ENCODE measurements at places on chromosomes 4 and X.

- no peak for DNase-seq
Observed at GRCh38 chrX:133468051-133468450, 52.8 kb upstream of the GPC4 start.

- no peak for DNase-seq
Observed at GRCh38 chr4:57051095-57051494, 59.1 kb downstream of the IGFBP7 start.

DNA sequence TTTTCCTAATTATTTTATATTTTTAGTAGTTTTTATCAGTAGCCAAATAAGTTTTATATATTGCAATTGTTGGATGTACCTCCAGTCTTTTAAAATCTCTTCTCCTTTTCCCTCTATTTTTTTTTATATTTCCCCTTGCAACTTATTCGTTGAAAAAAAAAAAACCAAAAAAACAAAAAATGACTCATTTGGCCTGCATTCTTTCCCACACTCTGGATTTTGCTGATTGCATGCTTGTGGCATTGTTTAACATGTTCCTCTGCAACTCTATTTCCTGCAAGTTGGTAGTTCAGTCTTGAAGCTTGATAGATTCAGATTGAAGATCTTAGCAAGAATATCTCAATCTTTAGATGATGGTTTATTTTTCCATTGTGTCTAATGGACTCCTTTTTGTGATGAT is 260.6 kb upstream of the BOD1L1 start:
- DNase-seq = no peak

DNA sequence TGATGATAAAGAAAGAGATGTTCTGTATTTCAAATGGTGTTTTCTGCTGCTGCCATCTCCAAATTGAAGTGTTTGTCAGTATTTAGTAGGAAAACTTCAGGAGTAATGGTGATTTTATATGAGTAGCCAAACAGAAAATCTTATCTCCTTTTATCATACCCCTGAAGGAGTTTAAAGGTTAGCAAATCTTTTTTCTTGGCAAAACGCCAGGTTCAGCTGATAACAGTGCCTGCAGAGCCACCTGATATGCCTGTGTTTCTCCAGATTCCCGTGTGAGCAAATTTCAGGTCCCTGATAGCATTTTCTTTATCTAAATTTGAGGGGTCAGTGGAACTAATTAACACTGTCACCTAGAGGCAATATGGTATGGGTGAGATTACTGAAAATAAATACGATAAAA is 65.8 kb upstream of the ETNPPL start:
- DNase-seq = no peak

- no peak for DNase-seq
Observed at GRCh38 chr4:3746701-3747580, 19.2 kb upstream of the ADRA2C start.

GRCh38 chr4:11632025-11632424 is 203.3 kb upstream of the HS3ST1 start:
- DNase-seq = no peak

- no peak for DNase-seq
Observed at GRCh38 chr4:118950929-118951570, 62.4 kb downstream of the SYNPO2 start.

GRCh38 chr4:17875402-17876070 is 64.8 kb downstream of the NCAPG start:
- no peak for DNase-seq

GRCh38 chr4:128371001-128371777 is 83.6 kb upstream of the PGRMC2 start:
- DNase-seq = no peak

- DNase-seq = no peak
Observed at GRCh38 chrX:81206476-81206875, 4.6 kb downstream of the SH3BGRL start.

DNA sequence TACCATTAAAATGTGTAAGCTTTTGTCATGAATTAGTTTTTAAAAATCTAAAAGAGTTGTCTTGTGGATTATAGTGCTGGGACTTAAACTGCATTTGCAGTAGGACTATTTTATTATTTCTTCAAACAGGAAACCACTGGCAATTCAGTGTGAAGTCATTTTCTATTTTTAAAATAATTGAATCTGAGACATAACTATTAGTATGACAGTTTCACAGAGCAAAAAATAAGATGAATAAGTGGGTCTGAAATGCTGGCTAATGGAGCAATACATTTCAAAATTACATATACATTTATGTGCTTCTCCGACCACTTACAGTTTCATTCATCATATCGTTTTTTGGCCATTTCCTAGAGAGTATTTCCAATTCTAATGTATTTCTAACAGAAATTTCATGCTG is 75.3 kb upstream of the RAPGEF2 start:
- no peak for DNase-seq

GRCh38 chrX:30577362-30577991 is at the start of gene TASL:
Gene TASL, minus strand, starts transcription at chrX:30577766. Its CDS starts 17,411 bp downstream, at chrX:30560355.
- DNase-seq = no peak

- DNase-seq = no peak
Observed at GRCh38 chr4:113941836-113942235, 37.6 kb downstream of the ARSJ start.

DNA sequence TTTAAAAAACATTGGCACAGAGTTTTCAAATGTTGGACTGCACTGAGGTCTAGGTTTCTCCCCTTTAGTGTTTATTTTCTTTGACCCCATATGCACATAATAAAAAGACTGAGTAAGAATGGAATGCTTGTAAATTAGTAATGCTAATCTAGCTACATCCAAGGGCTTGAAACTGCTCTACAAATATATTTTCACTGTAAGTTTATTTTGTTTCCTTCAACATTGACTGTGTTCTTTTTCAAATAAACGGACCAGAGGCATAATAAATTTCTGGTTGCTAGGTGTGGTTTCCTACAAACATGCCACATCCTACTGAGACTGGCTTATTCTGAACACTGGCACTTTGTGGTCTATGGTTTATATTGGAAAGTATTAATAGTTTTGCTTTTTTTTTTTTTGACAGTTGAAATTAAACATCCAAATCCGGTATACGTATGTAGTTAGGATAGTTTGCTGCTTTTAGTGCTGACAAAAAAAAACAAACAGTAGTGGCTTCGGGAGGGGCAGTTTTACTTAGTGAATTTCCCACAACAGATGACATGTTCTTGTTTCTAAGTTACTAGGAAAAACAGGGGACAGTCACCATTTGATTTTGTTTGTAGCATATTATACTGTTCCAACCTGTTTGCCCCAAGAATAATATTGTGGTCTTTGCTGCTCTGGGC is 13.2 kb downstream of the CA5B start:
- no peak for DNase-seq

- DNase-seq = no peak
Observed at GRCh38 chrX:11351375-11352295, 58.4 kb downstream of the AMELX start.

DNA sequence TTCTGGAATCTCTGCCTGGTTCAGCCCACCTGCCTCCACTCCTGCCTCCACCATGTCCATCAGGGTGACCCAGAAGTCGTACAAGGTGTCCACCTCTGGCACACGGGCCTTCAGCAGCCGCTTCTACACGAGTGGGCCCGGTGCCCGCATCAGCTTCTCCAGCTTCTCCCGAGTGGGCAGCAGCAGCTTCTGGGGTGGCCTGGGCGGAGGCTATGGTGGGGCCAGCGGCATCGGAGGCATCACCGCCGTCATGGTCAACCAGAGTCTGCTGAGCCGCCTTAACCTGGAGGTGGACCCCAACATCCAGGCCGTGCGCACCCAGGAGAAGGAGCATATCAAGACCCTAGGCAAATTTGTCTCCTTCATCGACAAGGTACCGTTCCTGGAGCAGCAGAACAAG is 28.4 kb upstream of the GABRA3 start:
- no peak for DNase-seq

DNA sequence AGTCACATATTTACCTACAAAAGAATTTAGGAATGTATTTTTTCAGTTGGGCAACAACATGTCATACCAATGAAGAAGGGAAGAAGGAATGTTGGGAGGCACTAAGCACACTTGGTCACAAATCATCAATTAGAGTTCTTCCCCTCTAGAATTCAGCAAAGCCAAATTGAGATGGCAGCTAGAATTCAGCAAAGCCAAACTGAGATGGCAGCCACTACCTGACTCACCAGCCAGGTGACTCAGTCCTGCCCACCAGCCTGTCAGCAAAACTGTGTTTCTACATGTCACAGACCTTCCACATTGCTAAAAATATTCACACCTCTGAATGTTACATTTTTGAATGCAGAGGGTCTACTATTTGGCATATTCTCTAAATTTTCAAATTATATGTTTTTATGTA is 63.2 kb upstream of the NOCT start:
- no peak for DNase-seq

DNA sequence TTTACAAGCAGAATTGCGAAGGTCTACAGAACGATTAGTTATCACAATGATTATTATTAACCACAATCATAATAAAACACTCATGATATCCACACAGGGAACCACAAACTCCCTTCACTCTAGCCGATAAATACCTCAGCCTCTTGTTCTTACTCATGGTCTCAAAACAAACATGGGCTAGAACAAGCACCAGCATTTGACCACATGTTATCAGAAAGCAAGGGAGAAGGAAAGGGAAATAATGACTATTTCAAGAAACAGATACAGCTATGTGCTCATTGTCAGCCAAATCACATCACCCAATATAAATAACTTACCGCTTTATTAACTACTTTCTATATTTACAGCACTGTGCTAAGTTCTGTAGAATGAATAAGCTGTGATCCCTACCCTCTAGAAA is 663.2 kb upstream of the HTR2C start:
- DNase-seq = no peak

DNA sequence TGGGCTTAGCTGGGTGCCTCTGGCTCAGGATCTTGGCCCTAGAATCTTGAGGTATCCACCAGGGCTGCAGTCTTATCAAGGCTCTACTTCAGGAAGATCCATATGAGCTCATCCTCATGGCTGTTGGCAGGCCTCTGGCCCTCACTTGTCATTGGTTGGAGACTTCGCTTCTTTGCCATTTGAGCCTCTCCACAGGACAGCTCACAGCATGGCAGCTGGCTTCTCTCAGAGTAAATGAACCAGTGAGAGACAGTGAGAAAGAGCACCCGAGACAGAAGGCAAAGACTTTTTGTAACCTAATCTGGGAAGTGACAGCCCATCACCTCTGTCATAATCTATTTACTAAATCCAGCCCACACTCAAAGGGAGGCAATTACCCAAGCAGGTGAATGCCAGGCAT is 236.8 kb downstream of the GPAT3 start:
- no peak for DNase-seq

GRCh38 chr4:61860376-61860775 is 660.2 kb downstream of the ADGRL3 start:
- no peak for DNase-seq

- DNase-seq = no peak
Observed at GRCh38 chrX:130084631-130085237, 25.6 kb downstream of the ELF4 start.

- DNase-seq = no peak
Observed at GRCh38 chr4:125388613-125389012, 73.9 kb downstream of the FAT4 start.

GRCh38 chrX:51614353-51615012 is 4.2 kb downstream of the CENPVL3 start:
- DNase-seq = no peak

DNA sequence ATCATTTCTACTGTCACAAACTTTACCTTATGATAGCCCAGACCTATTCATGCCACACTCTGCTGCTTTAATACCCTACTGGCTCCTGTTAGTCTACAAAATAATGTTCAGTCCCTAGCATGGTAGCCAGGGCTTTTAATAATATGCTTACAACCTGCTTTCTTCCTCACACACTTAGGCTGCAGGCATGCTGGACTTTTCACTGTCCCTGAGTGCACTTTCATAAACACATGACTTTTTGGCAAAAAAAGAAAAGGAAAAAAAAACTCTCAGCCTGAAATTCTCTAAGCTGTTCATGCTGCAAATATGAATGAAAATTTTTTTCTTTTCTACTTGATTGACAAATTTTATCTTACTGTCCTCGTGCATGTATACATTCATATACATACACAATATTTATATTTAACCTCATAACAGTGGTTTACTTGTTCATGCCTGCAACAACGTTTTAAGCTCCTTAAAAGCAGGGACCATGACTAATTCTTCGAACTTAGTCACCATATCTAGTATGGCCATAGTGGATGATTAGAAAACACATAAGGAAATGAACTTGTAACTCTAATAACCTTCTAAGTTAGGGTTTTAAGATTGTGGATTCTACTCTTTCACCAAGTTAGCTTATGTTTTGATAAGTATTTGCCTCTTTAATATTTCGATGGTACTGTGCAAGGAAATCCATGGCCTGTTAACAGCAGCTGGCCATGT is 229.5 kb downstream of the SPCS3 start:
- DNase-seq = no peak

- DNase-seq = no peak
Observed at GRCh38 chr4:138410266-138410665, 168.1 kb upstream of the SLC7A11 start.

DNA sequence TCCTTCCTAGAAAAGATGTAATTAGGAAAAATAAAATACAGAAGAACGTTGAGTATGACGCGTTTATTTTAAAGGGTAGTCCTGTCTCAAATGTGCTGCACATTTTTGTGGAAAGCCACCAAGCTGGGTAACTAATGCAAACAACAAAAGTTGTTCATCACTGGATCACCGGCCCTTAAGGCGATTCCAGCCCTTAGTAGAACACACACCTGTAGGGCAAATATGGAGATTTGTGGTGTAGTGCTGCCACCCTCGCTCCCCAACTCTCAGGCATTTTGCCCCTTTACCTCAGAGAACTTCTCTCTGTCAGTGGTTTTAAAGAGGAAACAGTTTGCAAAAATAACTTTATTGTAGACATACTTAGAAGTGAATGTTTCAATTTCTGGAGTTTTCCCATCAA is 1.9 kb downstream of the TBL1X start:
- DNase-seq = no peak

GRCh38 chrX:16138108-16138427 is 14.7 kb downstream of the GRPR start:
- DNase-seq = no peak

DNA sequence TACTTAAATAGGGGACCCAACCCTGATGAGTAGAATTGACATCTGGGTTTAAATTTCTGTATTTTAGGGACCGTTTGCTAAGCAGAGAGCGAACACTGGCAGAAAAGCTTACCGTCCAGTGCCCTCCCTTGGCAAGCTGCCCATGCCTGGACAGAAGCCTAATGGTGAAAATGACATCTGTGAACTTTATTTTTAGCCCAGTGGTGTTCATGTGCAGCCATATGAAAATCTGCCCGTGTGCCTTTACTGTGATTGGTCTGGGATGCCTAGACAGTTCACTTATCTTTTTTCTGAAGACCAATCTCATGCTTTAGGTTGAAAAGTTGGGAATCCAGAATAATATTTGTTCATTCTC is 1.1 kb downstream of the STBD1 start:
- DNase-seq = no peak

DNA sequence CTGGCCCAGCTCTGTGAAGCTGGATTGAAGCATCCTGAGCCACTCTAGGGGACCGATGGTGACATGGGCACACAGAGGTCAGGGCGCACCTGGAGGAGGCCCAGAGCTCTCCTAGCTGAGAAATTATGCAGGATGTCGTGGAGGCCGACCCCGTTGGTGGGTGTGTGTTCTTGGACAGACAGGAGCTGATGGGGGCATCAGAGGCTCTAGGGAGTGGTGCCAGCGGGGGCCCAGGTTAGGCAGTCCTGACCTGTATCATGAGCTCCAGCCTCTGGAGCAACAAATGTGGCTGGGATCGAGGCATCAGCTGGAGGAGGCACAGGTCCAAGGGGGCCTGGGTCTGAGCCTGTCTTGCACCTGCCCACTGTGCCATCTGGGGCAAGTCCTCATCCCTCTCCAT is 124.6 kb upstream of the PSAPL1 start:
- no peak for DNase-seq

Data from stimulated activated CD8-positive, alpha-beta memory T cell treated with anti-CD3 and anti-CD28 coated beads, Interleukin-7, amount 100 ng/mL, for 48 hours (primary cell).